Activated T-cell treated with anti-CD3 and anti-CD28 coated beads for 1 hour (primary cell): ENCODE measurements at places on chromosomes 12 and 14.

DNA sequence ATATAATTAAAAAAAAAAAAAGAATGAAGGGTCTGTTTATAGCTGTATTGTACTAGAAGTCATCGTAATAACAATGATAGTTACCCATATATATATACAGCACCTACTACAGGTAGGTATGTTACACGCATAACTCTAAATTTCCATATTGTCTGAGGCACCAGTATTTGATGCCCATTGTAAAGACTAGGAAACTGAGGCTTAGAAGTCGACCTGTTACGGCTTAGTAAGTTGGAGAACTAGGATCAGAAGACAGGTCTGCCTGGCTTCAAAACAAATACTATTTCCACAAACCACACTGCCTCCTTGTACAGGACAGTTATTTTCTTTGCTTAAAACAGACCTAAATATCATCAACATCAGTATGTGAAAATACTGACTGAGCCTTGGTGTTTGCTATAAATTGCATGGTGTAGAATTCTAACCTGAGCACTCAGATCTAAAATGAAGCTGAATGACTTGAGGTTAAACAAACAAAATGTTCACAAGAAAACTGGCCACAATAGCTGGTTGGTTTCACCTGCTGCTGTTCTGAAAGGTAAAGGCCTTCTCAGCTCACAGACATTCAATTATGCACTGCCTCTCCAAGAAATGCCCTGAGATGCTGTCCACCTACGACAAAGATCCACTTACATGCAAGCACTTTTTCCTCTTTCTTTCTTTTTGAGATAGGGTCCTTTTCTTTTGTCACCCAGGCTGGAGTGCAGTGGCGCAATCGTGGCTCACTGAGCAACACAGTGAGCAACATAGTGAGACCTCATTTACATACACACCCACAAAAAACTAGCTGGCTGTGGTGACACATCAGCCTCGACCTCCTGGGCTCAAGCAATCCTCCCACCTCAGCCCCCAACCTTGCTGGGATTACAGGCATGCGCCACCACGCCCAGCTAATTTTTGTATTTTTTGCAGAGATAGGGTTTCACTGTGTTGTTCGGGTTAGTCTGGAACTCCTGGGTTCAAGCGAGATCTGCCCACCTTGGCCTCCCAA is 35.7 kb downstream of the SSH1 start:
- DNase-seq: no peak

DNA sequence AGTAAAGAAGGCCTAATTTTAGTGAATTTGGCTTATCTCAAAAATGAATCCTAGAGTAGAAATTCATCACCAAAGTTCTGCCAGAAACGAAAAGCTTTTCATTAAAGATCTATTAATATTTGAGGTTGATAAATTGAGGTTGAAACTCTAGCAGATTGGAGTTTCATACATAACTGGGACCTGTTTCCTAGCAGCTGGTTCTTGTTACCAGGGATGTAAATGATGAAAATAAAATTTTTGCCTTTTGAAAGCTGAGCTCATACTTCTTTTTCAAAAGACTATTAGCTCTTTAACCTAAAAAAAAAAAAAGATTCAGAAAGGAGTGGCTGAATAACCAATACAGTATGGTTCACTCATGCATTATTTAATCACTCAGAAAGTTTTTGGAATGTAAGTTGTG is 98.3 kb downstream of the PTGER2 start:
- DNase-seq: no peak

DNA sequence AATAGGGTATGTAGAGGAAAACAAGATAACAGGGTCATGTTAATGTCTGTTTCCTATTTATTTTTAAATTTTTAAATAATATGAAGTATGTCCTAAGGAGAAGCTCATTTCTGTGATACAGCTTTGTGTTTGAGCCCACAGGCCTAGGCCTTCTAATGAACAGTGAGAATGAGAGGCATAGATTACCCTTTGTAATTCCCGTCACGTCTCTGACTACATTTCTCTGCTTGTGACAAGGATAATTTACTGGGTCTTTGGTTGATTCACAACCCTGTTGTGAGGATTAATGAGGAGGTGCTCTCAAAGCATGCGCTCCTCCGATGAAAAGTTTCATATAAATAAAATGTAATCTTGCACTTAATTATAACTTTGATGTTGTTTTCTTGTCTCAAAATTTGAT is 56.1 kb downstream of the SYT10 start:
- DNase-seq: no peak

GRCh38 chr14:96781371-96781770 is 15.8 kb upstream of the VRK1 start:
- no peak for DNase-seq

GRCh38 chr14:104903990-104904389 is 20.7 kb upstream of the PLD4 start:
- no peak for DNase-seq

GRCh38 chr12:3077572-3078081 is 448 bp downstream of the TSPAN9 start:
- DNase-seq: no peak

- DNase-seq: no peak
These were observed 186.7 kb upstream of the NEDD1 start for GRCh38 chr12:96720363-96720705.

- no peak for DNase-seq
These were observed 39.6 kb downstream of the CFAP251 start for GRCh38 chr12:121957861-121958515.

- no peak for DNase-seq
These were observed 1.3 kb downstream of the GOLT1B start for GRCh38 chr12:21502872-21503271.

- no peak for DNase-seq
These were observed 35.5 kb upstream of the UNC79 start for GRCh38 chr14:93395231-93395630.

DNA sequence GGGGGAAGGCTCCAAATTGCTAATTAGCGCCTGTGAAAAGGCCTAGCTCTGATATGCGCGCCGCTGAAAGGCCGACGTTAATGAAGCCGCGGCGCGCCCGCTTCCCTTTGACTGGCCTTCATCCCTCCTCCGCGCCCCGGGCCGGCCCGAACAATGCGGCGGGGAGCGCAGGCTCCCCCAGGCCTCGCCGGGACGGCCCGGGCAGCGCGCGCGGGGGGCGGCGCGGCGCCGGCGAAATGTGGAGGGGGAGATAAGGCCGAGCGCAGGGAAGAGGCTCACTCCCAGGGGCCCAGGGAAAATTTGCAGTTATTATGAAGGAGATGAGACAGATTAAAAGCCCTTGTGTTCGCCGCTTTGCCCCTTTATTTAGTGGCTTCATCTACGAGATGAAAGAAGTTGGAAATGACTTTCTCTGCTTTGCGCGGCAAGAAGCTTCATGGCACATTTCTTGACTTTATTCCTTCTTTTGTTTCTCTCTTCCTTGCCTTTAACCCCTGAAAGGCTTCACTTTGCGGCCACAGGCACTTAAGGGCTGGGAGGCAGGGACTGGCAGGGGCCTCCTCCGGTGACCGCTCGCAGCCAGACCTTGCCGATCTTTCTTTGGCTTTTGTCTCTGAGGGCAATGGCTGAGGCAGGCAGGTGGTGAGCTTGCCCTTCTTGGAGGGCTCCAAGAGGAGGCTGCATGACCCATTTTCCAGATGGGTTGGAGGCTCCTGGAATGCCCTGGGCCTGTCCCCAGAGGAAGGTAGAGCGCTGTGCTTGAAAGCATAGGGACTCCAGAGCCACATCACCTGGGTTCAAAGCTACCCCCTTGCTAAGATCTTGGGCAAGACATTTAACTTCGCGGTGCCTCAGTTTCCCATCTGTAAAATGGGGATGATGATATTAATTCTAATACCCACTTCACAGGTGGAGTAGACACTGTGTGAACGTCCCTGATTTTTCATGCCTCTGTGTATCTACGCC is 12.7 kb upstream of the GPATCH2L start:
- DNase-seq: no peak

GRCh38 chr12:464484-465267 is 4.9 kb downstream of the B4GALNT3 start:
- no peak for DNase-seq

- DNase-seq: no peak
These were observed 6.1 kb upstream of the AMIGO2 start for GRCh38 chr12:47085815-47086252.

DNA sequence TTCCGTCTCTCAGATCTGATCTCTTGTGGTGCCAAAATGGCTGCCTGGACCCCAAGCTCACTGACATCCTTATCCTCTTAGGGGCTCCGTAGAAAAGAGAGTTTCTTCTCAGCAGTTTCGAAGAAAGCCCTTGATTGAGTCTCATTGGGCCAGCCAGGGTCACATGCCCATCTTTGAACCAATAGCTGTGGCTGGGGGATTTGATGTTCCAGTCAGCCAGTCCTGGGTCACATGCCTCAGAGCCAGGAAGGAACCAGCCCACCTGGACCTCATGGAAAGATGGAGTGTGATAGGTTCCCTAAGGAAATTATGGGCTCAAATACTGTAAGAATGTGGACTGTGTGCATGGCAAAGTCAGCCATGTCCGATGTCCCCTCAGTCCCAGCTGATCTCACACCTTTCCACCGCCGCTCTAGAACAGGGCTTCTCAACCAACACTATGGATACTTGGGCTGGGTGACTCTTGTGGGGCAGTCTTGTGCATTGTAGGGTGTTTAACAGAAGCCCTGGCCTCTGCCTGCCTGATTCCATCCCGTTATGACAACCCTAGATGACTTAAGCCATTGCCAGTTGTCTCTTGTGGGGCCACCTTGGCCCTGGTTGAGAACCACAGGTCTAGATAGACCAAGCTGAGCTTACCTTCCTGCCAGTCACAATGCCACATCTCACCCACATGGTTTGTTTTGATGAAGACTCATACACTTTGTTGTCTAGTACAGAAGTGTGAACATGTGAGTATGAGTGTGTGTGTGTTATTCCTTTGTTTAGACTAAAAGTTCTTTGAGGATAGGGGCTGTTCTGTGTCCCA is 163.9 kb downstream of the ADGRD1 start:
- DNase-seq: no peak

GRCh38 chr12:44021471-44021971 is 185.6 kb downstream of the TMEM117 start:
- DNase-seq: no peak

- DNase-seq: no peak
These were observed 60.5 kb upstream of the IGF1 start for GRCh38 chr12:102540815-102541385.

- no peak for DNase-seq
These were observed 38.8 kb downstream of the CACNA2D4 start for GRCh38 chr12:1879633-1880032.

DNA sequence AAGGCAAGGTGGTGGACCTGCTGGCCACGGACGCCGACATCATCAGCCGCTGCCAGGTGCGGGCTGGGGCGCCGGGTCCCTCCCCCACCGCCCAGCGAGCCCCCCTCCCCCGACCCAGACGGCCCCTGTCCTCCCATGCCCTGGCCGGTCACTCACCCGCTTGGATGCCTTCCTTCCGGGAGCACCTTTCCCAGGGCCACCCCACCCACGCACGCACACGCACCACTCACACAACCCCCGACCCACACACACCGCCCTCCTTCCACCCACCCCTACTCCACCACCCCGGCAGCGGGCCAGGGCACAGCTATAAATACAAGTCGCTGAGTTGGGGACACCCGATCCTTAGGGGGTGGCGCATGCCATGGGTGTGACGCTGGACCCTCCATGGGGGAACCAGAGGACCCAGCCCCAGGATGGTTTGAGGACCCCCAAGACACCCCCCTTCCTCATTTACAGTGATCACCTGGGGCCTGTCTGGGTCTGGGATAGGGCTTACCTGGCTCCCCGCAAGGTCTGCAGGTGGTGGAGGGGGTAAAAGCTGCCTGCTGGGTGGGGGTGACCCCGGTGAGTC is 465 bp downstream of the ADSS1 start:
- DNase-seq: no peak

DNA sequence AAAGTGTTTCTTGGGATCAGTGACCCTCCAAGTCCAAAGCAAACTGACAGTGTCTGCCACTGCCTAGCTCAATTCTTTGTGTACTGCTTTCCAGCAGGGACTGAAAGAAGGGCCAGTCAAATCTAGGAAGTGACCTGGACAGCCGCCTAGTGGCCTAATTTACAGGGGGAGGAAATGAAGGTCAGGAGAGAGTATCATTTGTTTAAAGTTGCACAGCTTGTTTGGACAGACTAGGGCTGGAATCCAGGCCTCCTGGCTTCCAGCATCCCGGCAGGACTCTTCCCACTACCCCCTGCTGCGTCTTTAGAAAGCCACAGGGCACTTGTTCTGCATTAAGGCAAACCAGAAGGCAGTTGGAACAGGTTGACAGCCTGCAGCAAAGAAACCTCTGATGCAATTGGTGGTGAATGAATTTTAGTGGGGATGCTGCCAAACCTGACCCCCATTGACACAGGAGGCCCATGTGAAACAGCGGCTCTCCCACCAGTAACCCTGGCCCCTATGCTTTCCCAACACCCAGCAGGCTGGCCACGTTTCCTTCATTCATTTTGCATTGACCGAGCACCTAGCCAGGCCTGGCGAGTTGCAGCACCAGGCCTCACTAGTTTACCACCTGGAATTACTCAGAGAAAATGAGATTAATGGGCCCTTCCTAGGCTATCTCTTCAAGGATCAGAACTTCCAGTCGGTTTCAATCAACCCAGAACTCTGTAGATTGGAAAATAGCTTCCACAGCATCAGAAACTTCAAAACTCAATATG is 28.2 kb downstream of the GALNT16 start:
- no peak for DNase-seq

DNA sequence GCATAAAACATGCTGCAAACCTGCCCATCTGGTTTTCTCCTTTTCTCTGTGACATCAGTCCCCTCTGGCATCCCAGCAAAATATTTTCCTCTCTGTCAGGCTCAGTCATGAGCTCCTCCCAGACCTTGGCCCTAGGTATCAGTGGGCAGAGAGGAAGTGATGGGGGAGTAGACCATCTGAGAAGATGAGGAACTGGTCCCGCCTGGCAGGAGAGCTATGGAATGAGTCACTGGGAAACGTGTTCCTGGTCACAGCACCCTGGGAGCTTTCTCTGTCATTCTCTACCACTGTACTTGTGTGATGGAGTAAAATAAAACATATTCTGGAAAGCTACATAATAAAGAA is 5.0 kb upstream of the SRSF9 start:
- no peak for DNase-seq

DNA sequence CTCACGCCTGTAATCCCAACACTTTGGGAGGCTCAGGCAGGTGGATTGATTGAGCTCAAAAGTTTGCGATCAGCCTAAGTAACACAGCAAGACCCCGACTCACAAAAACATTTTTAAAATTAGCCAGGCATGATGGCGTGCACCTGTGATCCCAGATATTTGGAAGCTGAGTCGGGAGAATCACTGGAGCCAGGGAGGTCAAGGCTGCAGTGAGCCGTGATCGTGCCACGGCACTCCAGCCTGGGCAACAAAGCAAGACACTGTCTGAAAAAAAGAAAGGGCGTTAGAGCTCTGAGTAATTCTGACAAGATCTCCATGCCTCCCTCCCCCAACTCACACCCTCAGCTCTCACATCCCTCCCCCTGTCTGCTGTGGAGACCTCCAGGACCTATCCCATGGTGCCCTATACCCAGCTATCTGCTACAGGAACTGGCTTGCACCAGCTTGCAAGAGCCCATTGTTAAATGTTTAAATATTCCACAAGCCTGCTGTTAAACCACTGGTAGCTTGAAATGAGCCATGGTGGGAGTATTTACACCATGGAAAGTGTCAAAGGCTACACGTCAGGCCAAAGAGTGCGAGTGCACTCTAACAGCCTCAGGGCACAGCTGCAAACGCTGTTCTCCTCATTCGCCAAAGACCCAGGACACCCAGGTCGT is 35.1 kb upstream of the PPP2R5C start:
- no peak for DNase-seq
